Natural killer cell (primary cell): ENCODE measurements at places on chromosomes 11 and 22.

DNA sequence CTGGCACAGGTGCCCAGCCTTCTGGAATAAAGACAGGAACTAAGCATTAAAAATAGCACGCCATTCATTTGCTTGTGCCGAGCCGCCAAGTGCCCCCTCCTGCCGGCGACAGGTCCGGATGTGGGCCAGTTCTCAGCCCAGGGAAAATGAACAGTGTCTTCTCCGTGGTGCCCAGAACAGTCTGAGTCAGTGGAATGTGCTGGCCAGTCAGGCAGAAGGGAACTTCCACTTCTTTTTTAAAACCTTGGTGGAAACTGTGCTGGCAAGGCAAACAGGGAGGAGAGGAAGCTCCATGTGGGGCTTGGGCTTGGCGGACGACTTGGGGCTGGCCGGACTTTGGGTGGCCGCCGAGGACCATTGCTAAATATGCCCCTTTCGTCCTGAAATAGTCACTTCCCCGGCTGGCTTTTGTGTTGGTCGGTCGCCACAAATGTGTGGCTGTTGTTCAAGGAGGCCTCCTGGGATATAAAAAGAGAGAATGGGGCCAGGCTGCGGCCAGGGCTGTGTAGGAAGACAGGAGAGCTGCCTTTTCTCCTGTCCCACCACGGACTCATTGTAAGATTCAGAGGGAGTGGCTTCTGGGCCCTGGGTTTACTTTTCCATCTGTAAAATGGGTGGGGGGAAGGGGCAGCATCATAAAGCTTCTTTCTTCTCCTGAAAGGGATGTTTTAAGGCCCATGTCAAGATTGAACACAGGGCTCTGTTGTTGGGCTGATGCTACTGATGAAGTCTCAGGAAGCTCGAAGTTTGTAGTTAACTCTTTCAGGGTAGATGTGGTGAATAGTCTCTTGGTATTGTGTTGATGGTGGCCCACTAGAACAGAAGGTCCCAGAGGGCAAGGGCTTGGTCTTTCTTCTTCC is 101.0 kb downstream of the PTPRJ start:
- peaks cover 48% of the 10 kb centered on the region for H3K4me1 ChIP-seq
- H3K27ac ChIP-seq = no peak overlapping the region
- no peaks in the 10 kb centered on the region for H3K36me3 ChIP-seq

- no peak for DNase-seq
- no peak overlapping the region for H3K4me3 ChIP-seq
- H3K4me1 ChIP-seq = no peaks in the 10 kb centered on the region
- no peaks in the 10 kb centered on the region for H3K27me3 ChIP-seq
- peaks cover 68% of the 10 kb centered on the region for H3K36me3 ChIP-seq
- no peak overlapping the region for H3K27ac ChIP-seq
Measured at GRCh38 chr11:118484405-118484804, 42.9 kb upstream of the TTC36 start.

GRCh38 chr11:117313828-117314768 is 2.0 kb downstream of the BACE1 start:
- peaks cover 16% of the 10 kb centered on the region for H3K4me1 ChIP-seq
- no peak overlapping the region for H3K4me3 ChIP-seq
- H3K27me3 ChIP-seq = peaks cover 13% of the 10 kb centered on the region
- DNase-seq = no peak
- H3K27ac ChIP-seq = no peak overlapping the region

GRCh38 chr22:26957176-26957575 is 299.8 kb downstream of the MIAT start:
- peaks cover 6% of the 10 kb centered on the region for H3K27me3 ChIP-seq
- no peak overlapping the region for H3K4me3 ChIP-seq
- H3K36me3 ChIP-seq = no peaks in the 10 kb centered on the region
- H3K4me1 ChIP-seq = no peaks in the 10 kb centered on the region
- no peak overlapping the region for H3K27ac ChIP-seq

GRCh38 chr22:29846290-29846689 is 8.2 kb upstream of the ASCC2 start:
- H3K4me3 ChIP-seq = no peak overlapping the region
- no peaks in the 10 kb centered on the region for H3K27me3 ChIP-seq
- H3K36me3 ChIP-seq = no peaks in the 10 kb centered on the region
- H3K4me1 ChIP-seq = no peaks in the 10 kb centered on the region
- no peak overlapping the region for H3K27ac ChIP-seq
- no peak for DNase-seq
